NCI-H2171 treated with DMSO at 0.1 percent for 48 hours (cell line): ENCODE measurements at places on chromosomes 1 and 21.

GRCh38 chr1:233315718-233316301 is 11.7 kb upstream of the MAP3K21 start:
- no peak for DNase-seq

DNA sequence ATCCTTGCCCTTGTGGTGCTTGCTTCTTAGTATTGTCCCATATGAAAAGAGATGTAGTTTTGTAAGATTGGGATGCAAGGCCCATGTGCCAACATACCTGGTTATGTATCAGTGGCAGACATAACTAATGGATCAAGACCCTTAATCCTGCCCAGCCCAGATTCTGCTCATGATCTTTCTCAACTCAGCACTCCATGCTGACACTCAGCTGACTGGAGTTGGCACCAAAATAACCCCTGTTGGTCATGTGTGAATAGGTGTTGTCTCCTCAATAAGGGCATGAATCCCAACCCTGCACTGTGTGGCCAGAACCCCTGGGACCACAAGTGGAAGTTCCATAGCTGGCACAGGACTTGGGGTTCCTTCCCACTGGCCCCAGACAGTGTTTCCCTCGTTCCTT is 13.9 kb upstream of the CNR2 start:
- DNase-seq: no peak

- DNase-seq: no peak
These were observed 20.6 kb upstream of the PGD start for GRCh38 chr1:10378081-10378841.

DNA sequence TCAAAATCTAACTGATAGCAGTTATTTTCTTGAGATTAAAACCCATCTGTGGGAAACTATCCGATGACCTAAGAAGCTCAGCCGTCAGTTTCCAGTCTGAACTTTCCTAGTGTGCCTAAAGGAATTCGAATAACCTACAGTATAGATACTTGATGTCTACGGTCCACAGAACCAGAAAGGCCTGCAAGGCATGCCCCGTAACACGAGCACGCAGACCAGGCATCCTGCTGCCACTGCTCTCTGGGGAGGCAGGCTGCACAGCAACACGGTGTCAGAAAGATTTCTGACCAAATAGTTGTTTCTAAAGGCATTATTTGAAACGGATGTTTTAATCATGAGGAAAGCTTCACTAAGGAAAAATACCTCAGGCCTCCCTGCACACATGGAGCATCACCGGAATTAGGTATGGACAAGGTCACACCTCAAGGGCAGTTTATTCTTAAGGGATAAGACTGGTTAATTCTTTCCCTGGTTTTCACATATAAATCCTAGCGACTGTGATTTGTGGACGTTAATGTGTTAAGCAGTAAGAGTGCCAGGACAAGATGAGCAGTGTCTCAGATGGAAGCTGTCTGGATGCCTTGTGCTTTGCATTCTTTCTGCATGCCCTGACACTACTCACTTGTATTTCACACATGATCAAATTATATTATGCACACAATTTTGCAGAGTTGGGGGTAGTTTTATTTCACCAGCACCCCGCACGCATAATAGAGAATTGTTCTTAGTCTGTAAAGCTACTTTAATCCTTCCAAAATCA is 49.0 kb upstream of the NADK start:
- DNase-seq: no peak

- DNase-seq: no peak
These were observed 93.3 kb downstream of the GLIS1 start for GRCh38 chr1:53645690-53646078.

- DNase-seq: no peak
These were observed 78.4 kb downstream of the KIF14 start for GRCh38 chr1:200542162-200542561.

DNA sequence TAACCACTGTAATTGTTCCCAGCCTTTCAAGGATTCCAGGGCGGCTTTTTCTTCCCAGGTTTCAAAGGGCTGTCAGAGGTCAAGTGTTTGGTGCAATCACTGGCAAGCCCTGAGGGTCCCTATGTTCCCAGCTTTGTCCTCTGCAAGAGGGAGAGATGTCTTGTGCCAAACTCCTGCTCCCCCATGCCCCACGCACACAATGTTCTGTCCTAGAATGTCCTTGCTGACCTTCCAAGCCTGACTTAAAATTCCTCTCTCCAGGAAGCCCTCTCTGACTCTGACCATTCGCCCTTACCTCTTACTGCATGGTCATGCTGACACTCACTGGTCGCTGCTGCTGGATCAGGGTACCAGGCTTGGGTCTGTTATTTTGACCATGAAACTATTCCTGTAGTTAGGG is 152.5 kb upstream of the KCND3 start:
- no peak for DNase-seq
